ENCODE measurements at places on chromosomes 12 and 14.

DNA sequence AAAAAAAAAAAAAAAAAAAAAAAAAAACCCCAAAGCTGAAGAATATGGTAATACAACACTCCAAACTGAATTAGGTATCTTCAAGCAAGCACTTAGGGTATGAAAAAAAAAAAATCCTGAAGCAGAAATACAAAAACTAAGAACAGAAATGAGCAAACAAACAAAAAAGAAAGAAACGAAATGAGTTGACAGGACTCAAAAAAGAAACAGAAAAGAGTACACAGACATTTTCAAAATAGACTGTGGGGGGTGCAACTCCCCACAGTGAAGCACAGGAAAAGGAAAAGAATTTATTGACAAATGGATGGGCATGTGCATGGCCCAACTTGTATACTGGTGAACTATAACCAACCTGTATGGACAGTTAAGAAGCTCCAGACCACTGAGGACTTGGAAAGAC, 24.6 kb downstream of the RPS6KA5 start:
- no peak for DNase-seq

GRCh38 chr14:33521192-33521591, 429.7 kb downstream of the EGLN3 start:
- no peak for DNase-seq

GRCh38 chr12:30023186-30023585, 239.4 kb upstream of the TMTC1 start:
- no peak for DNase-seq

GRCh38 chr12:120834489-120835303, 69.5 kb downstream of the SPPL3 start:
- no peak for DNase-seq

DNA sequence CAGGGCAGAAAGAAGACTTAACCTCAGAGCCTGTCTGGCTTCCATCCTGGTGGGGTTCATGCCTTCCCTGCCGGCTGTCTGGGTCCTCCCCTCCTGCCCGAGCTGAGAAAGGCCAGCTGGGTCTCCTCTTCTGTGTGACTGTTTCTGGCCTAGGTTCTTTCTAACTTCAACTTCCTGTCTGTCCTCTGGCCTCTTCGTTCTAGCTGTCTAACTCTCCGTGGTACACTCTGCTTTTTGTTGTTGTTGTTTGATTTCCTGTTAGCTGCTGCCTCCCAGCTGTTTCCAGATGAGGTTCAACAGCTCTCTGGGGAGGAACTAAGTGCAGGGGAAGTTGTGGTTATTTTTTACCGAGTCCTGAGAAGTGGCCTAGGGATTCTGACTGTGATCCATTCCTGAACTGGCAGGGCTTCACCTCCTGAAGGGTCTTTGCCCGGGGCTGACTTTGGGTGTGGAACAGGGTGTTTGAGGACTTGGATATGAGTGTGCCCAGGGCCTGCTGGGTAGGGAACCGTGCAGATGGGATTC, 3.2 kb downstream of the MLXIP start:
- peak; percentile 77 for DNase-seq

DNA sequence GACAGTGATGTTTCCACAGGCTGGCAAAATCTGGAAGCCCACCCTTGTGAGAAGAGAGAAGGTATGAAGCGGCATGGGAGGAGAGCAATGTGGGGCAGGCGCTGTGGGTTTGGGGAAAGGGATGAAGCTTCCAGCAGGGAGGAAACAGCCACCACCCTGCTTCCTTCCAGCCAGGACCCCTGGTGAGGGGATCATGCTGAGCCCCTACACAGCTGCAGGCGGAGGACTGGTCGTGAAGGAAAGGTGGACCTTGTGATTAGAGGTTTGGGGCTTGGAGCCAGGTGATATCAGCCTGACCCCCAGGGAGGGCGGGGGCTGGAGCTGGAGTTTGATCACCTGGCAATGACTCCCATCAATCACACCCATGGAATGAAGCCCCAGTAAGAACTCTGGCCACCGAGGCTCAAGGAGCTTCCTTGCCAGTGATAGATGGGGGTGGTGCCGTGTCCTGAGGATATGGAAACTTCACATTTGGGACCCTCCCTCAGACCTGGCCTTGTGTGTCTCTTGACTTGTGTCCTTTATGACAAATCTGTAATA, 48.6 kb downstream of the RIMBP2 start:
- DNase-seq = no peak

DNA sequence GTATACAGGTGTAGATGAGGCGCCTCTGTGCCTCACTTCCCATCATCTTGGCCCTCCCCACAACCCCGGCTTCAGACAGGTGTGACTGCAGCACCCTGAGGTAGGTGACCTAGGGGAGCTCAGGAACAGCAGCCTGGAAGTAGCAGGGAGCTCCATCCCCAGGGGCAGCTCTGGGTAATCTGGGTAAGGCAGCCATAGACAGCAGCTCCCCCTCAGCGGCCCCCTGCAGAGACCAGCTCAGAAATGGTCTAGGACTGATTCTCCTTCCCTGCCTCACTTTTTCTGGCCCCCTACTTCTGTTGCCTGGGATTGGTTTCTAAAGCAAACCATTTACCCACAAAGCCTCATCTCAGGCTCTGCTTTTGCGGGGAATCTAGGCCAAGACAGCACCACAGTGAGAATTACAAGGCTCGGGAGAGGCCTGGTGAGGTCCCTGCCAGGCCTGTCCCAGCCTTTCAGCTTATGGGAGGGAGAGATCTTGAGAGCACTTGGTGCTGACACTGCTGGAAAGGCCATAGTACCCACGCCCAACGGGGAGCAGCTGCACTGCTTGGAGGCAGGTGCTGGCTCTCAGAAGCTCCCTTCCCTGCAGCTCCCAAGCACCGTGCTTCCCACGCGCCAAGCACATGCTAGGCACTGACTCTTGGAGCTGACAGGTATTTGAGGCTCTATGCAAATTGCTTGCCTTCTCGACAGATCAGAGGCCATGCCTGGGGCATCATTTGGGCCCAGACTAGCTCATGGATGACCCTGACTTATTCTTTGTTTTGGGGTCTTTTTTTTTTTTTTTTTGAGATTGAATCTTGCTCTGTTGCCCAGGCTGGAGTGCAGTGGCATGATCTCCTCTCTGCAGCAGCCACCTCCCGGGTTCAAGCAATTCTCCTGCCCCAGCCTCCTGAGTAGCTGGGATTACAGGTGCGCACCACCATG, 45.1 kb upstream of the TRAF3 start:
- no peak for DNase-seq

DNA sequence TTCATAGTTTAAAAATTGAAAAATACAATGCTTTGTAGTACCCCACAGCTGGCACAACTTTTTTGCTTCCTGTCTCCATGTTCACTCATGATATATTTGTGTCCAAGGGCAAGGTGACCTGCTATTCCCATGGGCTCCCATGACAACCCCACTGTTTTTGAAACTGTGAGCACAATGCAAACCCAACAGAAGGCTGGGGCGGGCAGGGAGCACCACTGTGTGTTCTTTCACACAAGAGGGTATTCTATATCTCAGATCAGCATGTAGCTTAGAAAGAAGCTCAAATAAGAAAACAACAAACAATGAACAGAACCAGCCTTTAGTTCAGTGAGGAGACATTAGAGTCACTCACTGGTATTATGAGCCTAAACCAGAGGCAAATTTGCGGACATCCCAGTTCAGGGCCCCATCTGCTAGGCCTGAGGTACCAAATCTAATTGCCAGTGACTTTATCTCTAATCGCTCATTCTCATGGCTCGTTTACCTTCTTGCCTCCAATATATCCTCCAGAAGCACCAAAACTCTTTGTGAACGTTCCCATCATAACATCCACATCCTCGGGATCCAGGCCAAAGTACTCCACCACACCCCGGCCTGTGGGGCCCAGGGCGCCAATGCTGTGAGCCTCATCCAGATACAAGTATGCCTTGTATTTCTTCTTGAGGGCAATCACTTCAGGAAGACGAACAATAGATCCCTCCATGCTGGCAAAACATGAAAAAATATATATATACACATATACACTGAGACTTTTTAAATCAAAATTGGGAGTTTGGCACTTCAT, 56.4 kb upstream of the ISM2 start:
- no peak for DNase-seq

DNA sequence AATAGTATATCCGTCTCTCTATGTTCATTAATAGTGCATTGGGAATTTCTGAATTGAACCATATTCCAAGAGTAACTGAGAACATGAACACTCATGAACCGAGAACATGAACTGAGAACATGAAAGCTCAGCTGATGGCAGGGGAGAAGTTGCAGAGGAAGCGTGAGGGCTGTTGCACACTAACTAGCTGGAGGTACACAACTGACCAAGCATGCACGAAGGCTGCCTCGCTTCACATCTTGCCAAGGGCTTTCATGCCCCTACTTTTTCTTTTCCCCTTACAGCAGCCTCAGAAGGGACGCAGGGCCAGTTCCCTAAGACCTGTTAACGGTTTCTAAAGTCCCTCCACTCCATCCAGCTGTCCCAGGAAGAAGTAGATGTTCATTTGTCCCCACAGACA, 4.3 kb downstream of the RNASE1 start:
- DNase-seq = no peak

DNA sequence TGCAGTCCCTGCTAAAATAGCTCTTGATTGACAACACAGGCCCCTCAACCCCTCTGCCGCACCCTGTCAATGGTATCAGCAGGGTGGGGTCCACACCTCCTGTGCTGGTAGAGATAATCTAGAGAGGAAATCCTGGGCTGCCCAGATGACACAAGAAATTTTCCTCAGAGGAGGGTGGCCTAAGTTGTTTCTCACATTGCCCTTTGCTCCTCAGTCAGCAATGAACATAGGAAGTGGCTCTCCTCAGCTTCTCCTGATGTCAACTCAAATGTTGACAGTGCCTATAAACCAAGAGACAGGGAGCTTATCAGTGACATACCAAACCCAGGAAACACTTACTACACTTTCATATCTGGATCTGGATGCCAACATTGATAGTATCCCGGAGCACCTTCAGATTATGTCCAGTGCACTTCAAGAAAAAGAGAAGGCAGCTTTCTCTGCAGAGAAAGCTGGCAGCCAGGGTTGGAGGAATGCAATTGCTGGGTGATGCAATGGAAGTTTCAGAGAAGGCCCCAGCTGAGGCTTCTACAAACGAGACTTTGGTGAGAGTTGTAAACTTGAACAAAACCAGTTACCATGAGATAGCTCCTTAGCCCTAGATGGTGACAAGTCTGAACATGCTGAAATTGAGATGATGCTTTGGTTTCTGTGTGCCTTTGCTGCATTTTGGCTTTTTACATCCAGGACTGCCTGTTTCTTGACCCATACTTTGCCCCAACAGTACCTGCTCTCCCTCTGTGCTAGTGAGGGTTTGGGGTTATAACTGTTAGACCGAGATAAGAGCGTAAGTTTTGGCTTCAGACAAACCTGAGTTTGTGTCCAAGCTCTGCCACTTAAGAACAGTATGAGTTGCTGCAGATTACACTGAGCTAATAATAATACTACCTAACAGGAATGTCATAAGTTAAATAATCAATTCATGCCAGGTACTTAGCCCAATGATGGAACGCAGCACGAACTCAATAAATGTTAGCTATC, 183.5 kb downstream of the NUAK1 start:
- no peak for DNase-seq

DNA sequence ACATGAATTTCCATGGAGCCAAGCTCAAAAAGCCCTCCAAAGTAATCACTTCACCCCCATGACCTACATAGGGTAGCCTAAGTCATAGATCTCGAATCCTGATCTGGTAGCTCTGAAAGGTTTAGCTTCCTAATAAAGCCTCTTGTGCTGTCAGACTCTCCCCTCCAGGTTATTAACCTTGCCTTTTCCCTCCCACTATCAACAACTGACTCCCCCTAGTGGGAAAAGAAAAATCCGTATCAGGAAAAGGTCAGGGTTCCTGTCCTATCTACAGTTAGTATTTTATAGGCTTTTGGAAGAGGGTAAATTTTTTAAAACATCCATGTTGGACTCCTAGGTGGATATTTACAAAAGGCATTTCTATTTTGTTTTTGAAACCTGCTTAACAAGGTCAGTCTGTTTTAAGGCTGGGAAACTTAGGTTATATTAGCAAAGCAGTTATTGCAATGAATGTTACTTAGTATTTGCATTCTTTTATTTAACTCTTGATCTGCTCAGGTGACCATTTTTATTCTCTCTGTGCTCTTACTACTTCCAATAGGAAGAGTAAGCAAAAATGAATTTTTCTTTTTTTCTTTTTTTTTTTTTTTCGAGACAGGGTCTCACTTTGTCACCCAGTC, 8.0 kb downstream of the YY1 start:
- DNase-seq = no peak

DNA sequence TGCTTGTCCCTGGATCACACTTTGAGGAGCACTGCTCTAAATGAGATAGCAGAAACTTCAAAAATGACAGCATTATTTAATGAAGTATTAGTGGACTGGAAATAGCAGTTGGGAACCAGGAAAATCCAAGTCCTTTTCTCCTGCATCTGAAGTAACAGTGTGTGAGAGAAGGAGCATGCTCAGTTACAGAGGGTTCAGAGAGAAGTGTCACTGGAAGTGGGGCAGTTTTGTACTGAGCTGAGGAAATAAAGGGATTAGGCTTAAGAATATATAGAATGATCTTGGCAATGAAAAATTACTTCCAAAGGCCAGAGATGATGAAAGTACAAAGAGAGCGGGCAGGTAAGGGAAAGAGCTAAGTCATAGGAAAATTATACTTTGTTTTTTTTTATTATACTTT, 130.9 kb downstream of the MIPOL1 start:
- no peak for DNase-seq

GRCh38 chr14:96125536-96125935, 79.1 kb upstream of the BDKRB2 start:
- DNase-seq = no peak

- DNase-seq = peak; percentile 64
Measured at GRCh38 chr14:93975791-93976476, 436 bp downstream of the ASB2 start.

DNA sequence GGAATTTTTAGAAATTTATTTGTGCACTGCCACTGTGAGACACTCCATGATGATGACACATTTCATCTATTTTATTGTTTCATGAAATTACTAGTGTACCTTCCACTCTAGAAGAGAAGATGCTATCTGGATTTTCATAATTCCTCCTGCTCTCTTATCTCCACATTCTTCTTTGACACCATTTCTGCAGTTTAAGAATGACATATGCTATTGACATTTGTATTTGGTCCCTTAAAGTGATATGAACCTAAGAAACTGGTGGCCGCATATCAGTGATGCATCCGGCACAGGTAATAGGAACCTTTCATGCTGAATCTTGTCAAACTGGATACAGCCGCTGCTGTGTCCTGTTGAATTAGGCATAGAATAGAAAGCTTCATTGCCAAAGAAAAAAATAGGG, 696.3 kb downstream of the TMEM121 start:
- no peak for DNase-seq
